ENCODE measurements at places on chromosomes 7 and 10.

- DNase-seq, result no peak
Observed at GRCh38 chr10:66926841-66927240, 1.0 kb downstream of the LRRTM3 start.

DNA sequence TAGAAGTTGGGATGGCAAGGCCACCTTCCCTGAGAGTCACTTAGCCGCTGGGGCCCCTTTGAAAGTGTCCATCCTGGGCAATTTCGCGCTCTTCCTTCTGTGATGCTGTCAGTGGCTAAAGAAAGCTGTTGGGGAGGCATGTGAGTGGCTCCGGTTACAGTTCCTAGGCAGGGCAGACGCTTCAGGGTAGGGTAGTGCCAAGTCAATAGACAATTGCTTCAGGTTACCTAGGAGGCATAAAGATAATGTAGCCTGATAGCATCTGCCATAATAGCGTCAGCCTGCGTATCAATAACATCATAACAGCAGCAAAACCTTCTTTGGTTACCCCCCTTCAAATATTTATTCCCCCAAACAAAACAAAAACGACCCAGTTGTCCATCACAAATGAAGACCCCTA is at the start of gene FAM107B:
FAM107B (minus strand) TSS at position 101 of the 400 bp plus-strand sequence. CDS start 234 bp downstream, outside the sequence.
- DNase-seq, result no peak

DNA sequence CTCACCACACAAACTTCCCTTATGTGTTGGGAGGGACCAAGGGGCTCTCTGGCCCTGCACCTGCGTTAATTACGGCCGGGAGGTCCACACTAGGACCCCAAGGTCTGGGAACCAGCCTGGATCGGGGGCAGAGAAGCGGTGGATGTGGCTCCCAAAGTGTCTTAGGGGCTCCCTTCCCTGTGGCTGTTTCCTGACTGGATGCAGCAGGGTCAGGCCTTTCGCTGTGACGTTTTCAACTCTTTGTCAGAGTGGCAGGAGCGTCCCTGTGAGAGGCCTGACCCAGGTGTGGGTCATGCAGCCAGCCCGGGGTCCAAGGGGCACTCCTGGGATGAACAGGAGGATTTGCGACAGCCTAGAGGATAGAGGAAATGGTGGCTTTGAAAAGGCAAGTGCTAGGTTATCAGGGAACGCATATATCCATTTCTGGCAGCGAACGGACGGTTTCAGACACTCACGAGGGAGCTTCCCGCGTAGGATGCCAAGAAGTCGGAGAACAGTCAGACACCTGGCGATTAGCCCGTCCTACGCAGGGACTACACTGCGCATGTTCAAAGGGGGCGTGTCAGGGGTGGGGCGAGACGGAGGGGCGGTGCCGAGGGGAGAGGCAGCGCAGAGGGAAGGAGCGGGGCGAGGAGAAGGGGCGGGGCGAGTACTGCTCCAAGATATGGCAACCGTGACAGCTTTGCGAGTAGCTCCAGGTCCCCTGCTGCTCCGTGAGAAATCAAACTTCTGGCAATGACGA is 46.2 kb upstream of the ZNF716 start:
- DNase-seq, result no peak

GRCh38 chr7:8353991-8354390 is 79.4 kb upstream of the NXPH1 start:
- DNase-seq, result no peak

DNA sequence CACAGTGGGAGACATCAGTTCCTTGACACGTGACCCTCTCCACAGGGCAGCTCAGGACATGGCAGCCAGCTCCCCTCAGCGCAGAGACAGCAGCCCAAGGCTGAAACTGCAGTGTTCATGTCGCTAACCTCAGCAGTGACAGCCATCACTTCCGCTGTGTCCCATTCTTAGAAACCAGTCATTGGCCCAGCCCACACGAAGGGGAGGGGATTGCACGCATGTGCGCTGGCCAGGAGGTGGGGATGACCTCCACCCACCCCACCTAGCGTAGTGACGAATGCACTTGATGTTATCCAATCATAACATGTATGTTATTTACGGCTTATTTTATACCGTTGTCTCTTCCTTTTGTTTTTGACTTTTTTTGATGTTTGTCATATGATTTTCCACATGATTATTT is 36.9 kb upstream of the EGFR start:
- DNase-seq, result no peak

GRCh38 chr10:24205821-24206220 is 3.1 kb upstream of the KIAA1217 start:
- DNase-seq, result no peak

DNA sequence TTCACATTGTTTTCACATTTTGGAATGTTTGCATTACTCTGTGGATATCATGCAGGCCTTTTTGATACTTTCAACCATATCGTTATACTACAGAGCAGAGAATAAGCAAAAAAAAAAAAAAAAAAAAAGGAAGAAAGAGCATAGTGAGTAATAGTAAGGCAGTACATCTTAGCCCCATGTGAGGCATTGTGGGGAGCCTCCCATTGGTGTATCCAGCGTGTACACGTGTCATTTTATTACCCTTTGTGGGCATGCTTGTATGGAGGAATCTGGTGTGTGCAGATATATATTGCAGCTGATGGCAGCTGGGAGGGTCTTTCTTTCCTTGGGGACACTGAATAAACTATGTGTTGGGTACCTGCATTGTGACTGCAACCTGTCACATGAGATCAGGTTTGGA is 19.6 kb downstream of the R3HCC1L start:
- DNase-seq, result no peak

GRCh38 chr7:2353113-2353935 is 1.3 kb upstream of the EIF3B start:
- DNase-seq, result no peak

DNA sequence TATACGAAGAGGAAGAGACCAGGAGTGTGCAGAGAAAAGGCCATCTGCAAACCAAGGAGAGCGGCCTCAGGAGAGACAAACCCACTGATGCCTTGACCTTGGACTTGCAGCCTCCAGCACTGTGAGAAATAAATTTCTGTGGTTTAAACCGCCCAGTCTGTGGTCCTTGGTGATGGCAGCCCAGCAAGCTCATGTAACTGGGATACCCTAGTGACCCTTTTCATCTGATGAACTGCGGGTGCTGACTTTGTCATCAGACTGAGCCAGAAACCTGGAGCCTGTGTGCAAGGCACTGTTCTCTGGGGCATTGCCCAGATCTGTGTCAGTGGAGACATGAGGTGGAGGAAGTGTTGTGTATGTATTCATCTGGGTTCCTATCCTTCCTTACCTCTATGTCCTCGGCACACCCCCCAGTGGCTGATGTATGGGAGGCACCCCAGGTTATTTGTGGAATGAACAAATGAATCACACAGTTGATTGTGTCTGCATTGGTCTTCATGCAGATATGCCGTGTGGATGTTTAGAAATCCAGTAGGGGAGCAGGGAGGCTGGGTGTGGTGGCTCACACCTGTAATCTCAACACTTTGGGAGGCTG is 64.5 kb upstream of the BTBD16 start:
- DNase-seq, result no peak

GRCh38 chr10:120115959-120116358 is 223.4 kb downstream of the SEC23IP start:
- DNase-seq, result no peak

DNA sequence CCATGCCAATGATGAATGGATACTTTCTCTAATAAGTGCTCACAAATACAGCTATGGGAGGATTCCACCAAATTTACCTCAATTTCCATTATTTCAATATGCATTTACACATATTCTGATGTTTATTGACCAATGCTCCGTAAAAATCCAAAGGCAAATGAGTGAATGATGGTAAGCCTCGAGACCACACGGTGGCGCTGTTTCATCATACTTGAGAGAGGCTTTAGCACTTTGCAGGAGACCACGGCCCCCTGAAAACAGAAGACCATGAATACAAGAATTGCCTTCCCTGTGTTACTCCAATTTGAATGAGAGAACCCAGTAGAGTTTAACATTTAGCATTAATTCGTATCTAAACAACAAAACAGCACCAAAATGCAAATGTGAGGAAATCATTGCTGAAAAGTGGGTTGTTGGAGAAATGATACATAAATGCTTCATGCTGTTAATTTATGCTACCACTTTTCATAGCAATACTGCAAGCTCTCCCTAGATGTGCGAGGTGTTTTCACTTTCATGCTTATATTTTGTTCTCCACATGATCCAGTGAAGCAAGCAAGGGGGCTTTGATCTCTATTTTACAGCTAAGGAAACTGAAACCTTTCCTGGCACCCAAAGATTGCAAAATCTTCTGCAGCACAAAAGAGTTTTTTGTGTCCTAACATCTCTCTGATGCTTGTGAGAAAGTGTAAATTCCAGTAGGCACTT is 35.4 kb downstream of the TRIL start:
- DNase-seq, result peak; percentile 88

- no peak for DNase-seq
Observed at GRCh38 chr7:42886129-42886528, 25.7 kb downstream of the C7orf25 start.

DNA sequence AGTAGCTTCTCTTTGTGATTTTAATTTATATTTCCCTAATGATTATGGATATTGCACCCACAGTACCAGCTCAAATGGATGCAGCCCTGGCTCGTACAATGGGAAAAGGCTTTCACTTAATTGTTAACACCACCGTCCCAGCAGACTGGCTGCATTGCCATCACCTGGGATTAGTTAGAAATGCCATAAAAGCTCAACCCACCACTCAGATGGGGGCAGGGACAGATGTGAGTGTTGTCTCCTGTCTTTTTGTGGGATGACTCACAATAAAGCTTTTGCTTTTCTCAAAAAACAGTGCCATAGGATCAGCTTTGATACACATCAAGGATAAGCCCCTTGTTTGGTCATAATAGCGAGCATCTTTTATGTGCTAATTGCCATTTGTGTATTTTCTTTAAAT is 729.1 kb downstream of the TNS3 start:
- DNase-seq, result no peak

DNA sequence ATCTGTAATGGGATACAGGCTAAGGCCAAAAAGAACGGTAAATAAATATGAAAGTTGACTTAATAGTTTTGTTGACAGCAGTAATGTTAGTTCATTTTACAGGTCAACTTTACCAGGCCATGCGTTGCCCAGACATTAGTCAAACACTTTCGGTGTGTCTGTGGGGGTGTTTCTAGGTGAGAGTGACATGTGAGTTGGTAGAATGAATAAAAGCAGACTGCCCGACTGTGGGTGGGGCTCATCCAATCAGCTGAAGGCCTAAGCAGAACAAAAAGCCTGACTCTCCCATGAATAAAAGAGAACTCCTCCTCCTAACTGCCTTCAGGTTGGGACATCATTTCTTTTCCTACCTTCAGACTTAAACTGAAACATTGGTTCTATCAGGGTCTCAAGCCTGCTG is 132.3 kb downstream of the MTPAP start:
- DNase-seq, result no peak

DNA sequence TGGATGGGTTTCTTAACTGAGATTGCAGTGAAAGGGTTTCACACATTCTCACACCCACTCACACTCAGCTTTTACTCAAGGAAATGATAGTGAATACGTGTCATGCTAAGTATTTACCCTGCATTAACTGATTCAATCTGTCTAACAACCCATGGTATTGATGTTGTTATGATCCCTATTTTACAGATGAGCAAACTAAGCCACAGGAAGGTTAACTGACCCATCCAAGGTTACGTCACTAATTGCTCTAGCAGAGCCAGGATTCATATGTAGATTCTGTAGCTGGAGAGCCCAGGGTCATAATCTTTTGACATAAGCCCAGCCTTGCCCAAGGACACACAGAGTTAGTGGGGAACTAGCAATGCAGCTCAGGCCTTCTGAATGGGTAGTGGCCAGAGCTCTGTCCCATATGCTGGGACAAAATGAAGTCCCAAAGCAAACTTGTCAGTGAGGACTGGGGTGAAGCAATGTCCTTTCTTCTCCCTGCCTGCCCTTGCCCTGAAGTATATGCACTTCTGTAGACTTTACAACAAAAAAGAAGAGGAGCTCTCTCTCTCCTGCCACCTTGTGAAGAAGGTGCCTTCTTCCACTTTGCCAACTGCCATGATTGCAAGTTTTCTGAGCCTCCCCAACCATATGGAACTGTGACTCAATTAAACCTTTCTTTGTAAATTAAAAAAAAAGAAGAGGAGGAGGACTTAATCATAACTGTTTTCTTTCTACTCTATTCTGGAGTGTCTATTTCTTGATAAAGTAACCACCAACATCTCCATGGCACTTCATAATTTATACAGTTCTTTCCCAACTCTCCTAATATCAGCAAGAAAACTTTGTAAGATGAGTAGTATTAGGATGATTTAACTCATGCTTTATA is 4.9 kb upstream of the CYP3A7 start:
- no peak for DNase-seq

Measured in NCI-H2081 (cell line).